ENCODE measurements at places on chromosomes 12 and 14. TPM values are rescaled to one million over a fixed set of nuclear protein-coding genes. Genes with fewer than 3 reads are reported as not detected.

Gene PRB2
- 0.30 TPM for polyA plus RNA-seq

Gene NEUROD4
- not detected for polyA plus RNA-seq

Gene STON2
- 52.0 TPM for polyA plus RNA-seq

Gene STYX
- 19.0 TPM for polyA plus RNA-seq

Gene GOLGA5
- 39.4 TPM for polyA plus RNA-seq

Gene KRT71
- polyA plus RNA-seq: not detected

Gene BEST3
- polyA plus RNA-seq: 0.20 TPM

Gene CIROP
- polyA plus RNA-seq: not detected

Gene MUCL1
- not detected for polyA plus RNA-seq

DNA sequence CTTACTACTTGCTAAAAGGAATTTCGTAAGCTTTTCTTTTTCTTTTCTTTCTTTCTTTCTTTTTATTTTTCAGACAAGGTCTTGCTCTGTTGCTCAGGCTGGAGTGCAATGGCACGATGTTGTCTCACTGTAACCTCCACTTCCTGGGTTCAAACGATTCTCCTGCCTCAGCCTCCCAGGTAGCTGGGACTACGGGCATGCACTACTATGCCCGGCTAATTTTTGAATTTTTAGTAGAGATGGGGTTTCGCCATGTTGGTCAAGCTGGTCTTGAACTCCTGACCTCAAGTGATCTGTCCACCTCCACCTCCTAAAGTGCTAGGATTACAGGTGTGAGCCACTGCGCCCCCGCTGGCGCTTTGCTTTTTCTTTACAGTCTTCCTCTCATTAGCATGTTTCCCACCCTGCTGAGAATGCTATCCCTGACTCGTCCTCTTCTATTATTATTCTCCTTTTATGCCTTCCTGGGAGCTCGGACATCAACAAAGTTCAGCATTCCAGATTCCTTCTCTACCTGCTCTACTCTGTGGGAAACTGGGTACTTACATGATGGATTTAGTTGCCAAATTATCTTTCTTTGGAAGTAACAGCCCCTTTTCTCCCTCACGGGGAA is 3.1 kb downstream of the MTHFD1 start:
- DNase-seq: no peak

GRCh38 chr12:71456316-71456715 is 16.7 kb downstream of the LGR5 start:
- no peak for DNase-seq

- DNase-seq: no peak
Measured at GRCh38 chr14:102754370-102755262, 22.6 kb upstream of the TRAF3 start.

DNA sequence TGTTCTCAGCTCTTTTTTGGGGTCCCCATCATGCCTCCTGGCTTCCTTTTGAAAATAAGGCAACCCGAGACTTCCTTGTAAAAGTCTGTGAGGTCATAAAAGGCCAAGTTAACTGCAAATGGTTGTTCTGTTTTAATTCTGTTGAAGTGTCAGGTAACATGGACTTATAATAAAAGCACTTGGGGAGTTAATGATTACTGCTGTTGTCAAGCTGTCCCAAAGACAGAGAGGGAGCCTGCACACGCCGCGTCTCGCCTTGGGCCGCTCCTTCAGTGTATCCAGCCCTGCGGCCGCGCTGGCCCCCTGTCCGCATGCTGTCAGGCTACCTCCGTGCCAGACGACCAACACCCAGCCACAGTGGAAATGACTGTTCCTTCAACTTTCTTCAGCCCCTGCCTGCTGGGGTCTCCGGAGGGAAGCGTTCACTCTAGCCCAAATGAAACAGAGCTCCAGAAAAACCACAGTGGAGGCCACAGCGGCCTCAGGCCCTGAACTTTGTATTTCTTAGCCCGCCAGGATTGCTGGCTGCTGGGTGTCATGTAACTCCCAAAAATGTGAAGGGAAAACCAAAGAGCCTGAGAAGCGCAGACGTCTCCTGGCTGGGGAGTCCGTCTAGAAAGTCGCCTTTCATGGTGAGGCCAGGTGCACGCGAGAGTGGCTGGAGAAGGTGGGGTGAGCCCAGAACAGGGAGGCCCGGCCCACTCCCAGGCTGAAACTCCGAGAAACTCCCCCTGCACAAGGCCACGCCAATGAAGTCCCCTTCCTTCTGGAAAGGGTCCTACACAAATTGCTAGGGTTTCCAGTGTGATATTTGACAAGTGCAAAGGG is 189.1 kb downstream of the ZFP36L1 start:
- DNase-seq: no peak

DNA sequence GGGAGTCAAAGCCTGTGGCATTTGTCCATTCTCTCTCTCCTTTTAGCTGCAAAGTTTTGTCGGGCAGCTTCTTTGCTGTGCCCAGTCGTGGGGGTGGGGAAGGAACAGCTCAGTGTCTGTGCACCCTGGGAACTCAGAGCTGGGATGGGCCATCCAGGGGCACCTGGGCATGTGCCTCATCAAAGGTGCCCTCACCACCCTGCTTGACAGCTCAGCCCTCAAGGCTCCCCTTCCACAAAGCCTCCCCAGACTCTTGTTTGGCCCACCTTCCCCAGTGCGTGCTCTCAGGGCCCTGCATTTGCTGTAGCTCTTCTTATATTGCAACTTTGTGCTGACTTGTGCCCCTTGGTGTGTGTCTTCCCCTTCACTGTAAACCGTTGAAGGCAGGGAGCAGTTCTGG is 112.6 kb downstream of the ESRRB start:
- no peak for DNase-seq

DNA sequence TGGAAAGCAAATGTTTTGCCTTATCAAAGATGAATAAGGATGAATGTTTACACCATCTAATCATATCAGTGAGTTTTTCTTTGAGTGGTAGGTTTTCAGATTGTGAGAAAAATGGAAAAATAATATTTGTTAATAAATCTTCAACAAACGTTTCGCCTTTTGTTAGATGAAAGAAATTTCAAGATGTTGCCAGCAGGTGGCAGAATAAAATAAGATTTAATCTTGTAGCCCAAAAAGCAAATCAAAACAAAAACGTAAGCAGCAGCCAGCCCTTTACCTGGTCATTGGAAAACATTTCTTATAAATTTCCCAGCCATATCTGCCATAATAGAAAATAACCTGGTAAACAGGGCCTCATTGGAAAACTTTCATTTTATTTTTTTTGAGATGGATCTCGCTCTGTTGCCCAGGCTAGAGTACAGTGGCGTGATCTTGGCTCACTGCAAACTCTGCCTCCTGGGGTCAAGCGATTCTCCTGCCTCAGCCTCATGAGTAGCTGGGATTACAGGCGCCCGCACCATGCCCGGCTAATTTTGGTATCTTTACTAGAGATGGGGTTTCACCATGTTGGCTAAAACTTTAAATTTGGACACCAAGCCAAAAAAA is 15.4 kb upstream of the TMEM120B start:
- no peak for DNase-seq

- no peak for DNase-seq
Measured at GRCh38 chr12:1741154-1741949, 50.5 kb downstream of the ADIPOR2 start.

DNA sequence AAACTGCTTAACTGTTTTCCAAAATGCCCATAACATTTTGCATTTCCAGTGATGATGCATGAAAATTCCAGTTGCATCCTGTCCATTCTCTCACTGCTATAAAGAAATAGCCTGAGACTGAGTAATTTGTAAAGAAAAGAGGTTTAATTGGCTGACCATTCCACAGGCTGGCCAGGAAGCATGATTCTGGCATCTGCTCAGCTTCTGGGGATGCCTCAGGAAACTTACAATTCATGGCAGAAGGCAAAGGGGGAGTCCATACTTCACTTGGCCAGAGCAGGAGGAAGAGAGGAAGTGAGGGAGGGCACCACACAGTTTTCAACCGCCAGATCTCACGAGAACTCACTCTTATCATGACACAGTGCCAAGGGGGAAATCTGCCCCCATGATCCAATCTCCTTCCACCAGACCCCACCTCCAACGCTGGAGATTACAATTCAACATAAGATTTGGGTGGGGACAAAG is 18.2 kb upstream of the CLEC2D start:
- DNase-seq: no peak

GRCh38 chr12:62403031-62403430 is 63.6 kb upstream of the MON2 start:
- no peak for DNase-seq

GRCh38 chr14:80077262-80077661 is 134.0 kb downstream of the DIO2 start:
- no peak for DNase-seq

DNA sequence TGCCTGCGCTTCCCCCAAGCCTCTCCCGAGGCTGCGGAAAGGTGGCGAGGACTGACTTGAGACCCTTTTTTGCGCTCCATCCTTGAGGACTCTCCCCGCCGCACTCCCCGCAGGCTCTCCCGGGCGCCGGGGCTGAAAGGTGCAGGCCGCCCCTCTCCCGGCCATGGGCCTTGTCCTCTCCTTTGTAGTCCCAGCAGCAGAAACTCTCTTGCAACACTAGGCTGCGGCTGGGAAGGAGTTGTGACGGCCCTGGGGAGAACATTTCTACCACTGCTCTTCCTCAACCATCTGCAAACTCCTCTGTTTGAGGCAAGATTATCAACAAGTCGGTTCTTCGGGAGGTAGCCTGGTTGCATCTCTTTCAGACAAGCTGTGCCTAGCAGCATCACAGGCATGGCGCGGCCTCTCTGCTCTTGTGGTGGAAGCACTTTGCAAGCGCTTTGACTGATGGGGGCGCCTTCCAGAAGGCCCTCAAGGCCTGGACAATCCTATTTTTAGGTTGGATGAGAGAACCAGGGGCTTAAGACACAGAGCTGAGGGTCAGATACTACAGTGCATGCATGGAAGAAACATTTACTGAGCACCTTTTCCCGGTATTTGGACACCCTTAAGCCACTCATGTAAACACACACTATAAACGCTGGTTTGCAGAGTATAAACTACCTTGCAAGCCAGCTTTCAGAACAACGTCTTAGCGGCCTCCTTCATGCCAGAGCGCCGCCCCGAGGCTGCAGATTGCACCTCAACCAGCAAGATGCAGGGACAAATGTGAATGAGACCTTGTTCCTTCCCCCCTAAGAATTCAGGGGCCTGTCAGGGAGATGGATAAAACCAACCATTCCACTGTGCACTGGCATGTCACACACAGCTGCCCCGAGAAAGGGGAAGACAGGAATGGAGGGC is 1.2 kb upstream of the PRIMA1 start:
- DNase-seq: no peak

DNA sequence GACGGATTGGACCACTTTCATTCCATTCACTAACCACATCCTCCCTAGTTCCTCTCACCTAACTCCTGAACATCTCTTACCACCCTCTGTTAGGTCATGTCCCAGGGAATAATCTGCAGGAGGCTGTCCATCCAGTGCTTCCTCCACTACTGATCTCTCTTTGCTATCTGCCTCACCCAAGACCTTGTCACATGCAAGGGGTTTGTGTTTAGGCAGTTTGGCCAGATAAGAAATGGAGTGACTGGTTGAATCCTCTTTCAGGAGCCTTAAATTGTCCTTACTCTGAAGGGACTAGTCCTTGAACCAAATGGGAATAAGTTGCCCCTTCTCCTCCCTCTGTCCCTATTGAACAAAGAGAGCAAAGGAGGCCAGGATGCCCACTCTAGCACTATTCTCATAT is 249.2 kb upstream of the BTG1 start:
- no peak for DNase-seq

- DNase-seq: no peak
Measured at GRCh38 chr12:124422142-124422569, 127.3 kb downstream of the RFLNA start.

DNA sequence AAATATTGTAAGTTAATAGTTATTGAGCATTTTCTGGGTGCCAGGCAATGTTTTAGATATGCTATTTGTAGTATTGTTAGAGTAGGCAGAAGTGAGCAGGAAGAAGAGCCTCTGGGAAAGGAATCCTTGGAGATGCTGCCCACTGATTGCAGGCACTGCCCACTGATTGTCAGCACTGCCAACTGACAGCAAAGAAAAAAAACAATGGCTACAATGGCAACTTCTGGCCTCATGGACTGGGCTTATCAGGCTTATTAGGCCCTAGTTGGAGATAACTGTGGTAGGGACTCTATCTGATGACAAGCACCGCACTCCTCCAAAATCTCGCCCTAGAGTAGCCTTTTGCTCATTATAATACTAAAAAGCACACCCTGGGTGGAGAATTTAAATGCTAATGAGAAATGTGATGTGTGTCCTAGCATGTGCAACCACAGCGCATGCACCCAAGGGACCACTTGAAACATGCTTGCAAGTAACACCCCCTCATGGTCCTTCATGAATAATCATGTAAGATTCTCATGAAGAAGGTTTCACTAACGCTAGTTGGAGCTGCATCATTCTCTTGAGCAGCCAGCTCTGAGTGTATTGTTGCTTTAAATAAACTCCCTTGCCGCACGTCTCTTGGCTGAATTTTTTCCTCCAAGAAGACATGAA is 103.5 kb upstream of the PPP4R3A start:
- no peak for DNase-seq

DNA sequence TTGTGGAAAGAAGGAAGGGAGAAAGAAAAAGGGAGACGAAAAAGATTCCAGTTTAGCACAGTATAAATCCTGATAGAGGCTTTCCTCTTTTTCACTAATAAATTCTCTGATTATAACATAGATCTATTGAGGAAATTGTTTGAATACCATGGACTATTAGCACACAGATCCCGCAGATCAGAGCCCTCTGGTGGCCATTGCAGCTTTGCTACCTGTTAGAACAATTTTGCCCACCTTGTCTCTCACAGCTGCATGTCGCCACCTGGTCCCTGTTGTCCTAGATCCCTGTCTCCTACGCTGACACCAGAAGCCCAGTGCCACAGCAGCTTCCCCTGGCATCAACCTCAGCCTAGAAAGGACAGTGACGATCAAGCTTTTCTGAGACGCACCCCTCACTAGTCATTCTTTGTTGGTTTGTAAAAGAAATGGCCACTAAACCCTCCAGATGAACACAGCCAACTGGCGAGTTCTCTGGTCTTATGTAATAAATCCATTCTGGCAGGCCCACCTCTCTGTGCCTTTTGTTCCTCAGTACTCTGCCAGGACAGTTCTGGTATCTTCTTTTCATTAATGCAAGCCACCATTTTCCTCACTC is 9.9 kb downstream of the GPHB5 start:
- no peak for DNase-seq

DNA sequence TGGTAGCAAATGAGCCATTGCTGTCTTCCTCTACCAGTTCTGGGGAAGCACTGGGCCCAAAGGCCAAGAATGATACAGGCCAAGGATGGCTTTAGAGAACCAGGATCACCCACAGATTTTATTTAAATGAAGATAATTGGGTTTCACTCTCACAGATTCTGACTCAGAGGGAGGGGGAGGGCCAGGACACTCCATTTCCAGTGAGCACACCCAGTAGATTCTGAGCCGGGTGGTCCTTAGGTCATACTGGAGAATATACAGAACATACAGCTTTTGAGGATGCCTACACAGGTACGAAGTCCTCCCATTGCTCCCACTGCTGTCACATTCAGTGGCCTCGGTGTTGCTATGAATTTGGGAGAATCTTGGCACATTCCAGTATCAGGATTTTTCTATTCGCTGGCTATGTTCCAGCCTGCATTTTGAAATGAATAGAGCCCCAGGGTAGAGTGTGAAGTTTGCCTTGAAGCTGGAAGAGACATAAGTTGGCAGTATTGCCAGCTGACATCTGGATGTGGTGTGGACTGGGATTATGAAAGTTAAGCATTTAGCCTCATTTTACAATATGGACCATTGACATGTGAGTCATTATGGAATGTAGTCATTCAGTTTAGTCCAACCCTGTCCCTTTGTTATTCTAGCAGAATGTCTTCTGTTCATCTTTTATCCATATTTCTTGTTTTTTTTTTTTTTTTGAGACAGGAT is 45.8 kb upstream of the POC1B start:
- DNase-seq: no peak

GRCh38 chr14:100901391-100902183 is 1.9 kb downstream of the RTL1 start:
- DNase-seq: no peak

GRCh38 chr14:96979611-96980074 is 182.5 kb downstream of the VRK1 start:
- DNase-seq: peak; percentile 39

Data from renal cortex interstitium (tissue), 15 donors.